ENCODE measurements at places on chromosomes 3 and 15. TPM values are rescaled to one million over a fixed set of nuclear protein-coding genes. Genes with fewer than 3 reads are reported as not detected.

DNA sequence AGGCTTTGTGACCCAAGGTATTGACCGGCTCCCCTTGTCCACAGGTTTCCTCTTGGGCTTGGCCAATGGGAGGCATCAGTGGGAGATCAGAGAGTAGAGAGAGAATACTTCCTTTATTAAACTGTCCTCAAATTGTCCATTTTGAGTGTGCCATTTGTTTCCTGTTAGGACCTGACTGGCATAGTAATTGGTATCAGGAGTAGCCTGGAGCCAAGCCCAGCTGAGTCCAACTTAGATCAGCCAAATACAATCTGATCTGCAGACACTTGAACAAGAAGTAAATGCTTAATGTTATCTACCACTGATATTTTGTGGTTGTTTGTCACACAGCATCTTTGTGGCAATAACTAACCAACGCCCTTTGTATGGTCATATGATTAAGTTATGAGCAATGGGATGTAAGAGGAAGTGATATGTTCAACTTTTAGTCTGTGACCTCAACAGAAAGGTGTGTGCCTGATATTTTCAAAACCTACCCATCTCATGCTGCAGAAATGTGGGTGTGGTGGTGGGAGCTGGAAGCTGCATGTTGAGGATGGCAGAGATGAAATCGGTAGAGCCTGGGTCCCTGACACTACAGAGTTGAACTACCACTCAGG lies 13.3 kb downstream of the MYD88 start:
- peak overlapping the region; percentile 32 for H3K27ac ChIP-seq
- no peak for DNase-seq

- no peak overlapping the region for H3K27ac ChIP-seq
- H3K36me3 ChIP-seq, result no peaks in the 10 kb centered on the region
- H3K4me1 ChIP-seq, result peaks cover 3% of the 10 kb centered on the region
- H3K27me3 ChIP-seq, result no peaks in the 10 kb centered on the region
- no peak for DNase-seq
These were observed 613.4 kb downstream of the ZPLD1 start for GRCh38 chr3:103048068-103048722.

- no peak overlapping the region for H3K4me3 ChIP-seq
- no peak overlapping the region for H3K27ac ChIP-seq
- H3K4me1 ChIP-seq, result no peaks in the 10 kb centered on the region
- H3K36me3 ChIP-seq, result peaks cover 5% of the 10 kb centered on the region
- H3K27me3 ChIP-seq, result no peaks in the 10 kb centered on the region
These were observed 77.4 kb downstream of the FLNB start for GRCh38 chr3:58085616-58086015.

- no peak overlapping the region for H3K4me3 ChIP-seq
- no peaks in the 10 kb centered on the region for H3K36me3 ChIP-seq
- DNase-seq, result no peak
- H3K4me1 ChIP-seq, result no peaks in the 10 kb centered on the region
These were observed 158.0 kb upstream of the IL12A start for GRCh38 chr3:159830523-159831154.

- peaks cover 10% of the 10 kb centered on the region for H3K4me1 ChIP-seq
- peak; percentile 85 for DNase-seq
- no peaks in the 10 kb centered on the region for H3K36me3 ChIP-seq
- no peak overlapping the region for H3K4me3 ChIP-seq
- no peaks in the 10 kb centered on the region for H3K27me3 ChIP-seq
- no peak overlapping the region for H3K27ac ChIP-seq
These were observed 61.3 kb upstream of the ACKR4 start for GRCh38 chr3:132535575-132536441.

The RTP1 gene
- total RNA-seq, result not detected
